Ovary (tissue), 10 donors: ENCODE measurements at places on chromosomes 3 and 15. TPM values are rescaled to one million over a fixed set of nuclear protein-coding genes. Genes with fewer than 3 reads are reported as not detected.

The APOD gene
- polyA plus RNA-seq, result 161 TPM

GRCh38 chr15:88538972-88539371, 7.5 kb downstream of the DET1 start:
- DNase-seq, result no peak
- no peak overlapping the region for H3K27ac ChIP-seq
- H3K27me3 ChIP-seq, result no peaks in the 10 kb centered on the region
- no peak overlapping the region for H3K4me3 ChIP-seq

DNA sequence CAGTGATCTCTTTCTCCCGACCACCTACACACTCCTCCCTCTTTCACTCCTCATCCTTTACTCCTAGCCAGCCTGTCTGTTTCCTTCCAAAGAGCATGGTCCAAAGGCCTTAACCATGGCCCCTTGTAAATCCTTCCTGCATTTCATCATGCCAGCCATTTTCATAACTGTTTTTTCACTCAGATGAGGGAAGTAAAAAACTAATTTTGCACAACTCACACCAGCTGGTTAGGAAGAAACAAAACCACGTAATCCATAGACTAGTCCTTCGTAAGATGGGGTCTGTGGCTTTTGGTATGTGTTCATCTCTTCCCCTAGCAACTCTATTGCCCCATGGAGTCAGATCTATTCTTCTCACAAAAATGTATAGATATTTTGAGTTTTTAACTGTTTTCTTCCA, 187.8 kb downstream of the SHOX2 start:
- no peak for DNase-seq
- no peaks in the 10 kb centered on the region for H3K27me3 ChIP-seq
- H3K4me3 ChIP-seq, result no peak overlapping the region
- H3K27ac ChIP-seq, result no peak overlapping the region

The SLC27A2 gene
- polyA plus RNA-seq, result 0.82 TPM

DNA sequence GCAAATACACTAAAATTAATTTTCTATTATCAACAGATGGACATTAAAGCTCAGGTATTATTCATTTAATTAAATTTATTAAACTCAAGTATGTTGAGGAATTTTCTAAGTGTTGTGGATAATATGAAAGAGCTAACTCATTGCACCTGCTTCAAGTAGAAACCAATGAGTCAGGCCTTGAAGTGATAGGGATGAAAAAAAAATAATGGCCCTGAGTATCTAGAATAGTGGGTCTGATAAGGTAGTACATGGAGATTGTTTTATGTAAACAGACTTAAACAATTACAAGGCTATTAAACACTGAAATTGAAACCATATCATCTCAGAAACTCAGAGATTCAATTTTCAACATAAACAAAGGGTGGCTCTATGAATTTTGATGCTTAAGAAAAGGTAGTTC, 857.1 kb upstream of the GBE1 start:
- H3K4me1 ChIP-seq, result no peaks in the 10 kb centered on the region
- H3K4me3 ChIP-seq, result no peak overlapping the region
- no peaks in the 10 kb centered on the region for H3K27me3 ChIP-seq
- no peak overlapping the region for H3K27ac ChIP-seq
- no peaks in the 10 kb centered on the region for H3K36me3 ChIP-seq

DNA sequence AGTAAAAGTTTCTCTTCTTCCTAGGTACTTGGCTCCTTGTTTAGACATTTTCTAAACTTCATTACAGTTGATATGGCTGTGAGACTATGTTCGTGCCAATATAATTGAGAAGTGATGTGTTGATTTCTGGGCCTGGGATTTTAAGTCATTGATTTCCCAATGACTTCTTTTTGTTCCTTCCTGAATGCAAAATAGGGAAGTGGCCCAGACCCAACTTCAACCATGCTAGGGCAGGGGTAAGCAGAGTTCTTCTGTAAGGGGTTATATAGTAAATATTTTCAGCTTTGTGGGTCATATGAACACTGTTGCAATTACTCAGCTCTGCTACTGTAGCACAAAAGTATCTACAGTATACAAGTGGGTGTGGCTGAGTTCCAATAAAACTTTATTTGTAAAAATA, 320.1 kb upstream of the WNT5A start:
- H3K27me3 ChIP-seq, result no peaks in the 10 kb centered on the region
- H3K27ac ChIP-seq, result no peak overlapping the region
- no peak for DNase-seq
- no peaks in the 10 kb centered on the region for H3K36me3 ChIP-seq

The SLC9C1 gene
- polyA plus RNA-seq, result 0.07 TPM

DNA sequence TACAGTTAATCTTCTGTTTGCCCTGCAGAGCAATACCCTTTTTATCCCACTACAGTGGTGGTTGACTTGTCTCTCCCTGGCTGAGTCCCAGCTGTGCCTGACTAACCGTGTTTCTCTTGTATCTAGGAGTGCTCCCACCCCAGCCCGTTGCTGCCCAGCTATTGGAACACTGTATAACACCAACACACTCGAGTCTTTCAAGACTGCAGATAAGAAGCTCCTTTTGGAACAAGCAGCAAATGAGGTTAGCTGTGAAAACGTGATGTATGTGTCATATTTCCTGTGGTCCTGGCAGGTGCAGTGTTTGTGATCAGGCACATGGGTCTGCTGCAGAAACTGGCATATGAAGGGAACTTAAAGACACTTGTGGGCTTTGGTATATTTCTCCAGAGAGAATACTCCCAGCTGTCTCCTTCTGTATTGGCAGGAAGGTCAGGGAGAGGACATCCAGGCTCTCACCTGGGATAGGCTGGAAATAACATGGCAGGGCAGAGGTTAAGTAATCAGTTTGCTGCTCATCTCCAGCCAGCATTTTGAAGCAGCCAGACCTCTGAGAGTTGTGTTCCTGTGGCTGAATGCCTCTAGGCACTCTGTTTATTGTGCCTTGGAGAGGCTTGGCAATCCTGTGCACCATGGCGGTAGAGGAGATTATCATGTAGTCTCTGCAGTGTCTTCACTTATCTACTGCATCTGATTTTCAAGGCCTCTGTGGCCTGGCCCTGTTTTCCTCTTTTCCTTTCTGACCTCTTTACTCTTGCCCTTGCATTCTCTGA, 34.8 kb downstream of the ATG7 start:
- DNase-seq, result peak; percentile 33
- no peak overlapping the region for H3K27ac ChIP-seq
- H3K36me3 ChIP-seq, result no peaks in the 10 kb centered on the region

The CYP8B1 gene
- not detected for polyA plus RNA-seq

The GTF2E1 gene
- 11.8 TPM for polyA plus RNA-seq

- no peaks in the 10 kb centered on the region for H3K27me3 ChIP-seq
- DNase-seq, result no peak
- H3K36me3 ChIP-seq, result no peaks in the 10 kb centered on the region
- H3K4me1 ChIP-seq, result no peaks in the 10 kb centered on the region
- no peak overlapping the region for H3K4me3 ChIP-seq
Observed at GRCh38 chr15:45795440-45796069, 160.7 kb downstream of the SQOR start.

DNA sequence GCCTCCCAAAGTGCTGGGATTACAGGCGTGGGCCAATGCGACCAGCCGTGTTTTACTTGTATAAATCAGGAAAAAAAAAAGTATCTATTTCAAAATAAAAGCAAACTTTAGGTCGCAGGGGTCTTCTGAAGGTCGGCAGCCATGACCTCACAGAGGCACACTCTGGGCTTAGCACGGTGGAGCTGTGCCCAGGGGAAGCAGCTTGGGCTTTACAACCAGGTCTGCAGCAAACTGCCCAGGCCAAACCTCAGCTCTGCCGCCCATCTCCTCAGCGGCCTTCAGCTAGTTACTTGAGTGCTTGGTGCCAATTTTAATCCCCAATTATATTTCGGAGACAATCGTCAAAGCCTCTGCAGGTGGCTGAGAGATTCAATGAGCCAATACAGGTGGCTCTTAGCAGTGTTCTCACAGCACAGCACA, 30.1 kb downstream of the ZDHHC19 start:
- no peaks in the 10 kb centered on the region for H3K36me3 ChIP-seq
- no peaks in the 10 kb centered on the region for H3K4me1 ChIP-seq
- DNase-seq, result no peak
- H3K27me3 ChIP-seq, result no peaks in the 10 kb centered on the region
- no peak overlapping the region for H3K27ac ChIP-seq

- no peak overlapping the region for H3K4me3 ChIP-seq
- H3K27ac ChIP-seq, result no peak overlapping the region
- H3K36me3 ChIP-seq, result no peaks in the 10 kb centered on the region
- no peaks in the 10 kb centered on the region for H3K4me1 ChIP-seq
- no peak for DNase-seq
Observed at GRCh38 chr3:53674582-53674981, 171.6 kb downstream of the CHDH start.

- no peak overlapping the region for H3K4me3 ChIP-seq
- H3K36me3 ChIP-seq, result no peaks in the 10 kb centered on the region
- H3K27me3 ChIP-seq, result no peaks in the 10 kb centered on the region
- no peak overlapping the region for H3K27ac ChIP-seq
- no peak for DNase-seq
Observed at GRCh38 chr3:184239708-184240107, 9.1 kb downstream of the ALG3 start.

GRCh38 chr3:132346841-132347736, 29.9 kb downstream of the ACP3 start:
- no peak overlapping the region for H3K27ac ChIP-seq
- no peaks in the 10 kb centered on the region for H3K36me3 ChIP-seq
- H3K4me3 ChIP-seq, result no peak overlapping the region
- H3K4me1 ChIP-seq, result no peaks in the 10 kb centered on the region
- no peaks in the 10 kb centered on the region for H3K27me3 ChIP-seq

GRCh38 chr3:121835465-121835801, 424 bp downstream of the EAF2 start:
- no peak for DNase-seq
- H3K27me3 ChIP-seq, result no peaks in the 10 kb centered on the region
- H3K36me3 ChIP-seq, result no peaks in the 10 kb centered on the region

DNA sequence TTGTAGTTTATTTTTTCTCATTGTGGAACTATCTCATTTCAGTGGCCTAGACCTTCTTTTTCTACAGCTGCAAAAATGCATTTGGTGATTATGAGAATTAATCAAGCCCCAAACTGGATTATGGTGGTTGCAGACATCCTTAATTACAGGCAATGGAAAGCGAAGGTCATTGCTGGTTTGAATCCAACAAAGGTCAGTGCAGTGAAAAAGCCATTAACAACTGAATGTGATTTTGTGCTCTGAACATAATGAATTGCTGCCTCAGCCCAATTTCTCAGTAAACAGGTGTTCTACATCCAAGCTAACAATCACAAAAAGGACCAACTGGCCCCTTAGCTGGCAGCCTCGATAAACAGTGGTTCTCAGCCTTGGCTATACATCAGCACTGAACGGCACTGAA, 260.1 kb upstream of the DPPA4 start:
- H3K27me3 ChIP-seq, result no peaks in the 10 kb centered on the region
- no peak for DNase-seq
- H3K27ac ChIP-seq, result no peak overlapping the region
- H3K4me3 ChIP-seq, result no peak overlapping the region

- DNase-seq, result no peak
- H3K27me3 ChIP-seq, result no peaks in the 10 kb centered on the region
Observed at GRCh38 chr3:141411251-141411771, 43.0 kb downstream of the ZBTB38 start.

The MEIS2 gene
- polyA plus RNA-seq, result 49.8 TPM

DNA sequence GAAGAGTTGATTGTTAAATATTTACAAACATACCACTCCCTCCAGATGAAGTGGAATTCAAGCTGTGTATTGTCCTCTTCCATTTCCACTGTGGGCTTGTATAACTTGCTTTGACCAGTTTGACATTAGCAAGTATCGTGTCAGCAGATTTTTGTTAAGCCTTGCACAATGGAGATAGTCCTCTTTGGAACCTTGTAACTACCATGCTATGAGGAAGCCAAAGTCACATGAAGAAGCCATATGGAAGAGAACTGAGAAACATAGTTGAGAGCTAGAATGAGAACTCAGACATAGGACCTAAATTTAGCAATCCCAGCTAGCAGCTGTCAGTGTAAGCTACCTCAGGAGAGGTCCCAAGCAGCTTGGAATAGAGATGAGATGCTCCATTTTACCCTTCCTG, 889.2 kb downstream of the PDCD6IP start:
- H3K27me3 ChIP-seq, result no peaks in the 10 kb centered on the region
- no peak for DNase-seq
- no peak overlapping the region for H3K27ac ChIP-seq
